ENCODE measurements at places on chromosomes 5 and 9.

DNA sequence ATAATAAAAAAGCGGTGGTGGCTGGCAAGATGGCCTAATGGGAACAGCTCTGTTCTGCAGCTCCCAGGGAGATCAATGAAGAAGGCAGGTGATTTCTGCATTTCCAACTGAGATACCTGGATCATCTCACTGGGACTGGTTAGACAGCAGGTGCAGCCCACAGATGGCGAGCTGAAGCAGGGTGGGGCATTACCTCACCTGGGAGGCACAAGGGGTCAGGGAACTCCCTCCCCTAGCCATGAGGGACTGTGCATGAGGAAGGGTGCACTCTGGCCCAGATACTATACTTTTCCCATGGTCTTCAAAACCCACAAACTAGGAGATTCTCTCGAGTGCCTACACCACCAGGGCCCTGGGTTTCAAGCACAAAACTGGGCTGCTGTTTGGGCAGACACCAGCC is 45.6 kb upstream of the PTGER4 start:
- DNase-seq: no peak

- no peak for DNase-seq
Measured at GRCh38 chr9:122897969-122898368, 7.2 kb downstream of the RC3H2 start.

DNA sequence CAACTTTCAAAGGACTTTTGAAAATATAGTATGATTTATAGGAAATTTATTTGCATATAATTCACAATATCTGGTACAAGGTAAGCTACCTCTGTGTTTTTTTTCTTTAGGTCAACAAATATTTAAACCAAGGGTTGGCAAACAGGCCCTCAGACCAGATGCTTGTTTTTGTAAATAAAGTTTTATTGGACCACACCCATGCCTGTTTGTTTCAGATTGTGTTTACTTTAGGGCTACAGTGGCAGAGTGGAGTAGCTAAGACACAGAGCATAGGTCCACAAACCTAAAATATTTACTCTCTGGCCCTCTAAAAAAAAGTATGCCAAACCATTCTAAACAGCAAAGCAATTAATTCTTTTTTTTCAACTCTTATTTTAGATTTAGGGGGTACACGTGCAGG is 119.7 kb upstream of the CCDC152 start:
- no peak for DNase-seq

- DNase-seq: no peak
Measured at GRCh38 chr5:68330574-68330973, 115.0 kb downstream of the PIK3R1 start.

DNA sequence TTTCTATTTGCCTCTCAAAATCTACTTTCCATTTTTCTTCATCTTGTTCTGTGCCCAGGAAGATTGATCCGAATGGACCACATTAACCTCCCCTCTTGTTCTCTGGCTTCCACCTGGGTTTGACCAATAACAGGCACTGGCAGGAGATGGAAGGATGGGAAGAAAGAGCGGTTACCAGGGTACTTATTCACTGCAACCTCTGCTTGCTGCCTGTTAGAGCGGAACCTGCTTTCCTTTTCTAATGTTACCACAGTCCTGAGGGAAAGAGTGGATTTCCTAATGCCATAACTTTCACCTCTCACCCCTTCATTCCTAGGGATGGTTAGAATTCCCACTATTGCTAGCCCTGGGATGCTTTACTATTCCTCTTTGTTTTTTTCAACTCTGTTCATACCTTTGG is 262.1 kb downstream of the RFX3 start:
- DNase-seq: no peak
